ENCODE measurements at places on chromosomes 5 and 9.

DNA sequence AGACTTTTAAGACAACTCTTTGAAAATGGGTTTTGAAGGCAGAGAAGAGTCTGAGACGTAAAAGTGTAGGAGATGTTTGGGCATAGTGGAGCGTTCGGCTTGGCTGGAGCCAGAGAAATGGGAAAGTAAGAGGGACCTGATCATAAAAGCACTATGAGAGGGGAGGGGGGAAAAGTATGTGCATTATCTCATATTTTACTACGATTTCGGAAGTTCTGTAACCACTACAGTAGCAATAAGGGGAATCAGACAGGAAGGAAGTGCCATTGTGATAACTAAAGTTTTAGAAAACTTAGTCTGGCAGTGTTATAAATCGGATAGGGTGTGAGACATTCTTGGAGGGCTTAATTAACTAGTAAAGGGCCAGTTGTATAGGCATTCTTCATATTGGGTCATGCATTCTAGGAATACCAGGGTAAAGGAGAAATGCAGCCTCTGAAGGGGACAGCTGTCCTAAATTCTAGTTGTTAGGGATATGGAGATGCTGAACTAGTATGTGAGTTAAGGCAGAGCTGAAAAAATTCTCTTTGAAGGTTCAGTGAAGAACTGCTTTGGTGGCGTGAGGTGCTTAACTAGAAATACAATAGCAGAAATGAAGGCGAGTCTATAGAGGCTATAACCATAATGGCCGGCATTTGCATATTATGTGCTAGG, 83.8 kb upstream of the FREM1 start:
- DNase-seq = no peak

DNA sequence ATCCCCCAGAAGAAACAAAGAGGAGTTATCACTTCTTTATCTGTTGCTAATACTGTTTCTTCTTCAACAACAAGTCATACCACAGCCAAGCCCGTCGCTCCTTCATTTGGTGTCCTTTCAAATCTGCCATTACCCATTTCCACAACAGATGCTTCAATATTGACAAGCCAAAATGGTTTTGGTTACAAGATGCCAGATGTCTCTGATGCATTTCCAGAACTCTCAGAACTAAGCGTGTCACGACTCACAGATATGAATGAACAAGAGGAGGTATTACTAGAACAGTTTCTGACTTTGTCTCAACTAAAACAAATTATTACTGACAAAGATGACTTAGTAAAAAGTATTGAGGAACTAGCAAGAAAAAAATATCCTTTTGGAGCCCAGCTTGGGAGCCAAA, 16.0 kb upstream of the HAND1 start:
- DNase-seq = no peak

DNA sequence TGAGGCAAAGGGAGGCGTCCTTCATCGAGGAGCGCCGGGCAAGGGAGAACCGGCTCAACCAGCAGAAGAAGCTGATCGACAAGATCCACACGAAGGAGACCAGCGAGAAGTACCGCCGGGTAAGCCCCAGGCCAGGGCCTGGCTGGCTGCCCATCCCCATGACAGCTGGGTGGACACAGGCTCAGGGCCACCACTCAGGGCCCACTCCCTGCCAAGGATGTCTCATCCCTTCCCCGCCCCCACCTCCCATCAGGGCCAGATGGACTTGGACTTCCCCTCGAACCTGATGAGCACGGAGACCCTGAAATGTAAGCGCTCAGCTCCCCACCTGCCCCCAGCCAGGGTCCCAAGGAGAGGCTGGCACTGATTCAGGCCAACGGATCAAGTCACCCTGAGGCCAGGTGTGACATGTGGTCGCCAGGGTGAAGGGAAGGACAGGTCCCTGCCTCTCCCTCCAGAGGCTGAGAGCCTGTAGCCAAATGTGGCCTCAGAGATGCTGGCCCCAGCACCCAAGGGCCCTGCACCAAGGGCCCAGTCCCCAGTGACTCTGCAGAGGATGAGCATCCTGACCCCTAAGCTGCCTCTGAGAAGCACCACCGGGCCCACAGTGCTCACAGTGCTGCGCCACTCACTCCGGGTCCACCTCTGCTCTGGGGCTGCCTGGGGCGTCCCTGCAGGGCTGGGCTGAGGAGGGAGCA, 3.1 kb upstream of the RABL6 start:
- no peak for DNase-seq

DNA sequence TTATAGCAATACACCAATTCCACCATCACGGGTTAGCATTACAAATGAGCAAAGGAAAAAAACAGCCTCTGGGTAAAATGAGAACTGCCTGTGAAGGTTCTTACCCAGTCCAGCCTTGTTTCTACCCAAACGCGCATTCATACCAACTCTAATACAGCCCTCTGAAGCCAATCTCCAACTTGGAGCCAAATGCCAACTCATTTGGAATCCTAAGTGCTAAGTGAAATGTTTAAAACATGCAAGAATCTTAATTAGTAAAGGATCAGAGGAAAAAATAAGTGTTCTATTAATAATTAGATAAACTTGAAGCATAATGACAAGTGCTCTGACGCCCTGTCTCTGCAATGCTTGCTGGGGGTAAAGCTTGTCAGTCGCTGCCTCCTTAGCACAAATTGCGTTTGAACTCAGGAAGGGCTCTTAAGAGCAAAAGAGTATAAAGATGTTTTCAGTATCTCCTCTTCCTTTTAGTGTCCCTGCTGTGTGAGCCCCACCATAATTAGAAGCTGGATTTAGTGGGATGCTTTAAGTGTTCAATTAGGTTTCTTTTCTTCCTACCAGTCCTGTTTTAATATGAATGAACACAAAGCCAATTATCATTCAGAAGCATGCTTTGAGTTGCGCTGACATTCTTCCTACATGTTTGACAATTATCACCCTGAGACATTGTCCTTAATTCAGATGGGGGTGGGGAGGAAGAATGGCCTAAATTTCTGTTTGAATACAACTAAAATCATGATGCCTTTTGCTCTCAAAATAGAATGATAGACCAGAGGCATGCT, 537.6 kb downstream of the DTWD2 start:
- DNase-seq = peak; percentile 62

GRCh38 chr5:127864511-127864910, 161.3 kb downstream of the CCDC192 start:
- no peak for DNase-seq

DNA sequence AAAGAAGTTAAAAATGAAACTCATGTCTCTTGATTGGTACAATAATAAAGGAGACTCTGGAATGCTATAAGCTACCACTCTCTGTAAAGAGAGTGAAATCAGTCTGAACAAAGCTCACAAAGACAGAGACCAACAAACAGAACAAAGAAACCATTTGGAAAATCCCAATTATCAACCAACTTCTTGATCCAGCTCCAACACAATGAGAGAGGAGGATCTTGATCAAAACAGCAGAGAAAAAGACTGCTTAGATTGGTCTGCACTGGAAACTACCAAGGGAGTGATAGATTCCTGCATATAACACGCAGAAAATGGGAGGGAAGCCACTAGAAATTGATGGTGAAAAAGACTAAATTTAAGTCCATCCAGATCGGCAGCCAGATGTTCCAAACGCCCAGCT, 23.1 kb upstream of the RNF38 start:
- peak; percentile 59 for DNase-seq

GRCh38 chr5:98784411-98784810, 10.9 kb downstream of the RGMB start:
- DNase-seq = no peak

DNA sequence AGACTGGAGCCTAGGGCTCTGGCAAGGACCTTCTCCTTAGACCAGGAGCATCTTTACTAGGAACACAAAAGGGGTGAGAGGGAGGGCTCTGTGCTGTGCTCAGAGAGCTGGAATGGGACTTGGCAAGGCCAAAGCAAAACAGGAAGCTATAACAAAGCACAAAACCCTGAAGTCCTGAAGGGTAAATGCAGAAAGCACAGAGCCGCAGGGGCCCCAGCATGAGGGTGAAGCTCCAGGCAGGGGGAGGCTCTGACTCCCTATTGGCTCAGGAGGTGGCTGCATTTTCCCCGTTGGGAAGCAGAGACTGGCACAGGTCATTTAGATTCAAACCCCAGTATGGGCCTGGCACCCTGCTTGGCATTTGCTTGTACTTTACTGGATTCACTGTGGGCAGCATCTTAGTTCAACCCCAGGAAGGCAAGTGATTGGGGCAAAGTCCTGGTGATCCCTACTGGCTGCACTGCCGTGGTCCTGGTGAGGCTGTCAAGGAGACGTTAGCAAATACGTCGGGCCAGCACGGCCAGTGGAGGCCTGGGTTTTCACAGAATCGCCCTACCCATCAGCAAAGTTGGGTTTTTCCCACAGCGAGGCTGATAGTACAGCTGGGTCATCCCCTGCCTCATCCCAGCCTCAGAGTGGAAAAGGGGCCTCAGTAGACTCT, 46.3 kb downstream of the GGTA1 start:
- DNase-seq = no peak

GRCh38 chr5:135329066-135329912, 69.7 kb downstream of the MACROH2A1 start:
- no peak for DNase-seq

All from neural progenitor cell (in vitro differentiated cells).